ENCODE measurements at places on chromosomes 12 and 14. TPM values are rescaled to one million over a fixed set of nuclear protein-coding genes. Genes with fewer than 3 reads are reported as not detected.

Gene CERS5
- total RNA-seq: 46.2 TPM

Gene EPS8
- total RNA-seq: 1.7 TPM

Gene ACRBP
- 1.7 TPM for total RNA-seq

Gene FAM186B
- total RNA-seq: 1.0 TPM

Gene FANCM
- 5.9 TPM for total RNA-seq

Gene OTX2
- not detected for total RNA-seq

Measured in CD8-positive, alpha-beta T cell (primary cell).